Right cardiac atrium (tissue), 5 donors: ENCODE measurements at places on chromosomes 6 and 20.

GRCh38 chr6:72781624-72782023, 159.8 kb downstream of the KCNQ5 start:
- no peak for DNase-seq

DNA sequence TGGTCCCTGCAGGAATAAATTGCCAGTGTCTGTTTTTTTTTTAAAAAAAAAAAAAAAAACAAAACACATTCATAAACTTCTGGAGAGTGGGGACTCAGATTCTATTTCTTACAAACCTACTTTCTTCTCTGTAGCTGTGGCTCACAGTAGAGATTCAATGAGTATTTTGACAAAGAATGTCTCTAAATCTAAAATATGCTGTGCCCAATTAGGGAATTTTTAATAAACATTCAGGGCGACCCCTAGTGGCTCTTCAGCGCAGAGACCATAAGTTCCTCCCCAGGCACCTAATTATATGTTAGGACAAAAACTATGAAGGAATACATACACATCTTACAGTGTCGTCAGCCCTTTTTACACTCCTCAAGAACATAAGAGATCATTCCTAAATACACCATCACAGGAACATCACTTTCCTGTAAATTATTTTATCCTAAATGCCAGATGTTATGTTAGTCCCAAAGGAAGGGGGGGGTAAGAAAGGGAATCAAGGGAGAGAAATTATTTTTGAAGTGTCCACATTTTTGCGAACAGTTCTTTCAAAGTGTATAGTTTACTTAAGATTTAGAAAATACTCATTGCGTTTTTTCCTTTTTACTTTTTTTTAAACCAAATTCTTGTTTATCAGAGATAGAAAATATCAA, 21.8 kb upstream of the NAA20 start:
- no peak for DNase-seq

GRCh38 chr6:92122746-92123145, 1296.6 kb downstream of the EPHA7 start:
- DNase-seq, result no peak

- no peak for DNase-seq
Measured at GRCh38 chr20:39813190-39813829, 851.2 kb downstream of the DHX35 start.

GRCh38 chr6:149075616-149076354, 241.7 kb upstream of the TAB2 start:
- no peak for DNase-seq

DNA sequence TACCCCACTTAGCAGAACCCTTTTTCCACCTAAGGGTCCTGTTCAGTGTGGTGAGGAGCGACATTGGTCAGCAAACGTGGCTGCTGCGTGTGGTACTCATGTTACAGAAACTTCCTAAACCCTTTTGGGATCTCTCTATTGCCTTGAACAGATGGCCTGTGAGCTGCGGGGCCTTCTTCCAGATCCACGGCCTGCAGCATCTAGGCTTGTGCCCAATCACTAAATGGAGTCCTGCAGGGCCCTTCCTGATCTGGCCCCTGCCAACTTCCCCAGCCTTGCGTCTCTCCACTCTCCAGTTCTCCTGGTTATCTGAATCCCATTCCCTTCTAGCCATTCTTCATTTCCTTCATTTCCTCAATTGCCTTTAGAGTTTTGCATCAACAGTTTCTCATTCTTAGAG, 85.6 kb downstream of the PDE7B start:
- no peak for DNase-seq

DNA sequence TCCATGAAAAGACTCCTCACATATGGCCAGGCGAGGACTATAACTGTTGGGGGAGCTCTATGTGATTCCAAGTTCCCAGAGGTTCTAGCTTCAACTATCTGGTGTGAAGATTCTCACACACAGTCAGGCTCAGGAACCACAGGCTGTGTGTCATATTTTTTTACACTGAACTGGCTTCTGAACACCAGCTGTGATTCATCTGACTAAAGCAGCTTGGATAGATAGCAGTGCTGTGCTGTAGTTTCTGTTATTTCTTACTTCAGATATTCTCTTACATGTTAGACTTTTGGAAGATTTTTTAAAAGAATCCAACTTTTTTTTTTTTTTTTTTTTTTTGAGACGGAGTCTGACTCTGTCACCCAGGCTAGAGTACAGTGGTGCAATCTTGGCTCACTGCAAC, 140.7 kb upstream of the MCHR2 start:
- no peak for DNase-seq

DNA sequence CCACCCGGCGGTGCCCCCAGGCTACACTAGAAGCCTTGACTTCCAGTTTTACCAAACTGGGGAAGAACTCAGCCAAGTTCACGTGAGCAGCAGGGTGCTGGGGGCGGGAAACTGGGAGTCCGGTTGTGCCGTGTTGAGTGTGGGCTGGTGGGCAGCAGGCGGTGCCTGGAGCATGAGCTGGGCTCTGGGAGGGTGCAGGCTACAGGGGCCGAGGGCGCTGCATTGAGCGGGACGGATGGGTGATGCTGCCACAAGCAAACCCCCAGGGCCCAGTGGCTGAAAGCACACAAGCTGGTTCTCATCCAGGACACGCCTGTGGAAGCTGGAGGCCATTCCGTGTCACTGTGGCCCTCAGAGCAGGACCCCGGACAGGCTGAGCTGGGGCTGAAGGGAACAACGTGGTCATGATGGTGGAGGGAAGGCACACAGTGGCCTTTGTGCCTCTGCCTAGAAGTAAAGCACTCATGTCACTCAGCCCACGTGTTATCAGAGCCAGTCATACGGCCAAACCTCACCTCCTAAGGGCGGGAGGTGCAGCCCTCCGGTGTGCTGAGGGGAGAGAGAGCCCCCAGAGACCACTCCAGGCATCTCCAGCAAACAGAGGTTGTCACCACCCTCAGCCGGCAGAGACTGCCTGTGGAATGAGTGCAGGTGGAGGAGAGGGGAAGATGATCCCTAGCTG, 29.5 kb downstream of the RBM38 start:
- no peak for DNase-seq

DNA sequence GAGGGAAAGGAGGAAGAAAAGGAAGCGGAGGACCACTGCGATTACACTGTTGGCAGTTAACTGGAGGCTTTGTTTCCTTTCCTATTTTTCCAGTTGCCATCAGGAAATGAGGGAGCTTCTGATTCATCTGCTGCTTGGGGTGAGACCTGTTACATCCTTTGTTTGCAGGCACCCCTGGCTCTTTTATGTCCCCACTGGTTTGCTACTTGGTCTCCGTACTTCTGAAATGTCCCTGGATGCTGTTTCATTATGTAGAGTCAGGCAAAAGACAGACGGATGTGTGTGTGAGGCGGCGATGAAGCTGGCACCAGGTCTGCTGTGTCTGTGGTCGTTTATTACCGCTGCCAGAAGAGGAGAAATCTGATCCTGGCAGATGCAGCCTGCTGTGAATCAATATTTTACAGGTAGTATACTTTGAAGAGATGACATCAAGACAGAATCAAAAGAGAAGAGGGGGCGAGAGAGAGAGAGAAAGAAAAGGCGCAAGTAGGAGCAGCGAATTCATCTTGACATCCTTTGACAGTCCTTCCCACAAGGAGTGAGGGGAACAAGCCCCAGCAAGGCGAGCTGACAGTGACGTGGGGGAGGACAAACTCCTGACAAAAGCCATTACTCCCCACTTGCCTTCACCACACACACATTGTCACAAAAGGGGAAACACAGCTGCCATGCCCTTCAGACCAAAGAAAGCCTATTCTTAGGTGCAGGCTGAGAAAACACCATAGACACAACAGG, 145.9 kb upstream of the FBXL4 start:
- no peak for DNase-seq

GRCh38 chr20:47066484-47067270, 172.0 kb downstream of the EYA2 start:
- DNase-seq, result no peak

DNA sequence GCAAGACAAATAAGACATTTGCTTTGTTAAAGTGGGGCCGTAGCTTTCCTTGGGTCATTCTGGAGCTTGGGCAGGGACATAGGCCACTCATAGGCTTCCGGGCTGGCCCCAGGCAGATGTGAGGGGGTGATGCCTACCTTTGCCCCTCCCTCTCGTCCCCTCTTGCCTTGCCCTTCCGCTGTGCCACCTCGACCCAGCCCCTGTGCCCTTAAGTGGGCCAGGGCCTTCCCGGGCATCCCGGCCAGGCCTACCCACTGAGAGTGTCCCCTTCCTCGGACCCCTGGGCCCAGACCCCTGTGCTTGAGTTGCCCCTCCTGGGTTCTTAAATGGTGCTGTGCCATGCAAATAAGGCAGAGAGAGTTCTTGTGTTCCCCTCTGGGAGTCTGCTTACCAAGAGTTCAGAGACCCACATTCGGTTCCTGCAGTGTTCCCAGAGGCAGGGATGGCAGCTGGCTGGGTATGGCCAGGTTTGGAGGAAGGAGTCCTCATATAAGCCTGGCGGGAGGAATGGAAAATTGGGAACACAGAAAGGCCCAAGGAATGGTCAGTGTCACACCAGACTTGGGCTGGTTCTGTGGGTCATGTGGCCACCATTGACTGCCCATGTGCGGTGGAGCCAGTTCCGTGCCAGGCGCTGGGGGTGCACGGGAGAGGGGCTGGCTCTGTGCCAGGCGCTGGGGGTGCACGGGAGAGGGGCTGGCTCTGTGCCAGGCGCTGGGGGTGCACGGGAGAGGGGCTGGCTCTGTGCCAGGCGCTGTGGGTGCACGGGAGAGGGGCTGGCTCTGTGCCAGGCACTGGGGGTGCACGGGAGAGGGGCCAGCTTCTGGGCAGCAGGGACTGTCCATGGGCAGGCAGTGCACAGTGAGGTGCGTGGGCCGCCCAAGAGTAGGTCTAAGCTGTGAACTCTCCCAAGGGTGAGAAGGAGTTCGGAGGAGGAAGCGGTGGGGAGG, 173.5 kb upstream of the SNX9 start:
- no peak for DNase-seq

GRCh38 chr6:13712599-13712898, 914 bp upstream of the RANBP9 start:
- DNase-seq, result no peak

DNA sequence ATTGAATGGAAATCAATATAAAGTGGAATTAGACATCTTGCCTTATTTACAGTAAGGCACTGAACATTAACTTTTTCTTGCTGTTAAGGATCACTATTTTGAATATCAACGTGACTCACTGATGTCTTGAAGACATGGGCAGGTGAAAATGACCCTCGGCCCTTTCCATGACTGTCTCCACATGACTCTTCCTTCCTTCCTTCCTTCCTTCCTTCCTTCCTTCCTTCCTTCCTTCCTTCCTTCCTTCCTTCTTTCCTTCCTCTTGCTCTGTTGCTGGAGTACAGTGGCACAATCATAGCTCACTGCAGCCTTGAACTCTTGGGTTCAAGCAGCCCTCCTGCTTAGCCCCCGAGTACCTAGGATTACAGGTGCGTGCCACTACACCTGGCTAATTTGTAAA, 52.2 kb upstream of the TOX2 start:
- no peak for DNase-seq

- no peak for DNase-seq
Measured at GRCh38 chr20:11497545-11497944, 420.1 kb upstream of the BTBD3 start.

- no peak for DNase-seq
Measured at GRCh38 chr6:166667796-166668610, 41.0 kb upstream of the RPS6KA2 start.

GRCh38 chr20:38167851-38168760, 3.0 kb upstream of the TGM2 start:
- DNase-seq, result peak; percentile 92

GRCh38 chr6:135270676-135271536, 89.8 kb downstream of the MYB start:
- DNase-seq, result no peak

- DNase-seq, result no peak
Measured at GRCh38 chr6:42133926-42134325, 8.5 kb downstream of the C6orf132 start.
